HFFc6 (cell line): ENCODE measurements at places on chromosomes 4 and X.

GRCh38 chr4:104494185-104494584, 509 bp downstream of the CXXC4 start:
- H3K4me1 ChIP-seq, result peaks cover 26% of the 10 kb centered on the region
- peak overlapping the region; percentile 90 for H3K4me3 ChIP-seq
- H3K27me3 ChIP-seq, result peaks cover 5% of the 10 kb centered on the region
- H3K36me3 ChIP-seq, result no peaks in the 10 kb centered on the region
- DNase-seq, result no peak

DNA sequence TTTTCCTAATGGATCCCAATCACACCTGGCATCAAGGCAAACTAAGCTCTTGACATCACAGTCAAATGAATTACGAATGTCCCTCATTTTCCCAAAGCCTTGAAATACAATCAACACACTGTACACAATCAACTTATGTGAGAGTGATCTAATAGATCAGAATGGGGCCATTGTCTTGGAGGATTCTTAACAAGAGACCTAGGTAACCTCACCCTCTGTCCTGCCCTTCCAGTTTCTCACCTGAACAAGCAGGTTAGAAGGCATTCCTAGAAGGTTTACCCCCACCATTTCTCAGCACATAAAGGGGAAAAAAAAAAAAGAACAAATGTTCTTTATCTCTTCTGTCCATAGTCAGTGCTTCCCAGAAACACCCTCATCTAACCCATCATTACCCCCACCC, 6.3 kb downstream of the SLC39A8 start:
- H3K4me1 ChIP-seq, result peaks cover 4% of the 10 kb centered on the region
- no peak overlapping the region for H3K4me3 ChIP-seq
- peaks cover 14% of the 10 kb centered on the region for H3K27me3 ChIP-seq
- no peak overlapping the region for H3K27ac ChIP-seq

GRCh38 chr4:158825433-158826036, 56.7 kb downstream of the FNIP2 start:
- H3K36me3 ChIP-seq, result peaks cover 26% of the 10 kb centered on the region; the same call in 1 of the 2 replicates
- no peak overlapping the region for H3K4me3 ChIP-seq
- DNase-seq, result no peak
- H3K4me1 ChIP-seq, result peaks cover 54% of the 10 kb centered on the region
- H3K27me3 ChIP-seq, result peaks cover 2% of the 10 kb centered on the region; the same call in 1 of the 2 replicates
- H3K27ac ChIP-seq, result peak overlapping the region; percentile 81

DNA sequence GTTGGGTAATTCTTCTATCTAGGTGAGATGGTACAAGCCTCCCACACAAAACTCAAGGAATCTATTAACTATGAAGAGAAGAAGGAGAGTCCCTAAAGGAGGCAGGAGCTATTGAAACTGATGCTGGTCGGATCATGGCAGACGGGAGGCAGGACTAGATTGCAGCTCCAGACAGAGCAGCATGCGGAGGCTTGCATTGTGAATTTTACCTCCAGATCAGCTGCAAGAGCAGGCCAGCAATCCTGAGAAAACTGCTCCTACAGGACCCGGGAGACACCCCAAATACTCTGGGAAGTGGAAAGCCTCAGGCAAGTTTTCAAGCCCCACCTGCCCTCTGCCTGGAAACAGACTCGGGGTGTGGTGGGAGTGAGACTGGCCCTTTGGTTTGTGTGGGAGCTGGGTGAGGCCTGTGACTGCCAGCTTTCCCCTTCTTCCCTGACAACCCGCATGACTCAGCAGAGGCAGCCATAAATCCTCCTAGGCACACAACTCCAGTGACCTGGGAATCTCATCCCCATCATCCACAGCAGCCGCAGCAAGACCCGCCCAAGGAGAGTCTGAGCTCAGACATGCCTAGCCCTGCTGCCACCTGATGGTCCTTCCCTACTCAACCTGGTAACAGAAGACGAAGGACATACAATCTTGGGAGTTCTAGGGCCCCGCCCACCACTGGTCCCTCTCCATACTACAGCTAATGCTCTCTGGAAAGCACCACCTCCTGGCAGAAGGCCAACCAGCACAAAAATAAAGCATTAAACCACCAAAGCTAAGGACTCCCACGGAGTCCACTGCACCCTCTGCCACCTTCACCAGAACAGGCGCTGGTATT, 30.9 kb downstream of the GATB start:
- H3K4me1 ChIP-seq, result peaks cover 36% of the 10 kb centered on the region
- no peak for DNase-seq
- peaks cover 15% of the 10 kb centered on the region for H3K36me3 ChIP-seq
- H3K4me3 ChIP-seq, result no peak overlapping the region
- H3K27me3 ChIP-seq, result no peaks in the 10 kb centered on the region

DNA sequence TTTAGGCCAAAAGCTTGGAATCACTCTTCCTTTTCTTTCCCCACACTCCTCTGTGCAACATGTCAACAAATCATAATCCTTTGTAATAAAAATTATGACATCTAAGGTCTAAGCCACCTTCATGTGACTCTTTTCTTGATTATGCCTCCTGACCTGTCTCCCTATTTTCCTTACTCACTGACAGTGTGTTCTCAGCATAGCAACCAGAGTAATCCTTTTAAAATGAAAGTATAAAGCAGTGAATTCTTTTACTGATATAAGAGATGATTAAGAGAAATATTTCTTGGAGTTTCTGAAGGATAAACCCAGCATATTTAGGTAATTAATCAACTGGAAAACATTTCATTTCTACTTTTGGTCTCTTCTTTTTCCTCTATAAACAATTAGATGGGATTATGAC, 44.7 kb downstream of the USO1 start:
- DNase-seq, result peak; percentile 55
- peak overlapping the region; percentile 94 for H3K27ac ChIP-seq
- peak overlapping the region; percentile 61 for H3K4me3 ChIP-seq
- peaks cover 2% of the 10 kb centered on the region; the same call in 1 of the 2 replicates for H3K27me3 ChIP-seq
- peaks cover 19% of the 10 kb centered on the region for H3K4me1 ChIP-seq

GRCh38 chrX:1511829-1512228, 25.2 kb downstream of the P2RY8 start:
- no peak for DNase-seq
- no peak overlapping the region for H3K4me3 ChIP-seq
- H3K27ac ChIP-seq, result no peak overlapping the region
- H3K4me1 ChIP-seq, result no peaks in the 10 kb centered on the region
- H3K36me3 ChIP-seq, result no peaks in the 10 kb centered on the region; the same call in 1 of the 2 replicates
- peaks cover 12% of the 10 kb centered on the region for H3K27me3 ChIP-seq

- H3K36me3 ChIP-seq, result no peaks in the 10 kb centered on the region
- peak overlapping the region; percentile 38; the same call in 1 of the 2 replicates for H3K27ac ChIP-seq
- peak overlapping the region; percentile 76 for H3K4me3 ChIP-seq
- DNase-seq, result peak; percentile 7
- H3K4me1 ChIP-seq, result no peaks in the 10 kb centered on the region
Observed at GRCh38 chr4:6470502-6471306, 1.7 kb downstream of the PPP2R2C start.

DNA sequence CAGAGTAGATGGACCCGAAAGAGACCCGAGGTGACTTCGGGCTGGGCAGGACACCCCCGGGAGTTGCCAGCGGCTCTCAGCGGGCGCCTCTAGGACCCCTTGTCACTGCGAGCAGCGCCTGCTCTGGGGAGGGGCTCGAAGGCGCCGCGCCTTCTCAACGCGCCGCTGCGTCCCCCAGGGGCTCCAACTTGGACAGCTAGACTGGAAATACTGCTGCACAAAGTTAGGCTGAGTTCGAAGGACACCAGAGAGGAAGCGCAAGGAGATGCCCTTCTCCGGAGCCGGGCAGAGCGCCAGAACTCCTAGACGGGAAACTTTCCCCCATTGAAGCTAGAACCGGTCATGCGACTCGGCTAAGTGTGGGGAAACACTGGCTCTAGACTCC, 493 bp upstream of the KCNIP4 start:
- peaks cover 20% of the 10 kb centered on the region; the same call in 1 of the 2 replicates for H3K27me3 ChIP-seq
- no peak for DNase-seq
- peaks cover 5% of the 10 kb centered on the region; the same call in 1 of the 2 replicates for H3K4me1 ChIP-seq
- no peak overlapping the region for H3K4me3 ChIP-seq
- H3K36me3 ChIP-seq, result no peaks in the 10 kb centered on the region

DNA sequence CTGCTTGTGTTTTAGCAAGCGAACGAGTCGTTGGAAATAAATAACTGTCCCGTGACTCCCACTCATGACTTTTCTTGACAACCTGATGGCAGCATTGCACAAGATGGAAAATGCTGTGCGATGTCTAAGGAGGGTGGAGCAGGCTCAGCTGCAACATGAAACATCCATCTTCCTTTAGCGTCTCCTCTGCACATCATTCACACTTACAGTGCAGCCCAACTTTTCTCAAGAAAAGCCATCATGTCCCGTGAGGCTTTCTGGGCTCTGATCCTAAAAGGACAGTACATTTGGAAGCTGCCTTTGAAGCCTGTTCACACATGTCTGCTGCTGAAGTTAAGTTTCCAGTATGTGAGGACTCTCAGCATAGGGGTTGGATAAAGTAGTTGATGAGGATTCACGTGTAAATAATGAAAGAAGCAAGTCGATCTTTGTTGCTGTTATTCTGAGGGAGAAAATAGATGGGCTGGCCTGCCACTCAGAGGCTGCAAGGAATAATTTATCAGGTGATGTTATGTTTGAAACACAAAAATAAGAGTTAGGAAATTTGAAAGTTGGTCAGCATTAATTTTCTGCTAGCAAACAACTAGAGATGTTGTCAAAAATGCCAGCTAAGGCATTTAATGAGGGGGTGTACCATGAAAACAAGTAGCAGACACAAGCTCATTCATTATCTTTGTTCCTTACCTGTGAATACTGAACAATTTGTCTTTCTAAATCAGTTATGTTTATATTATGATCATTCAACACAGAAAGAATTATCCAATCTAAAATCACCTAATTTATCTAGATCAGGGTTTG, 328.7 kb upstream of the ZFP42 start:
- H3K27me3 ChIP-seq, result no peaks in the 10 kb centered on the region; the same call in 1 of the 2 replicates
- no peak for DNase-seq
- peaks cover 8% of the 10 kb centered on the region; the same call in 1 of the 2 replicates for H3K36me3 ChIP-seq

DNA sequence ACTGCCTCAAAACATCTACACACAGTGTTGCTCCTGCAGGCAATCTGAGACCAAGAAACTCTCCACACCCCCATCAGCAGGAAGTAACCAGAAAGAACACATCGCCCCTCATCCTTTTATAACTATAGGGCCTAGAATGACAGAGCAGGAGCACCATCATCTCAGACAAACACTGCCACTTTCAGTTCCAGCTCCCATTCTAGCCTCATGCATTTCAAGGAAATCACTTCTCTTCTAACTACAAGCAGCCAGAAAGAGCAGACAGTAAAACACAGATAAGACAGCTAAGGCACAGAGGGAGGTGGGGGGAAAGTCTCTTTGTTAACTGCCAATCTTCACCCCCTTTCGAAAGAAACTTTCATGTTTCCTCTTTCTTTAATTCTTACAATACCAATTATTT, 102.6 kb upstream of the TENT5D start:
- no peak for DNase-seq
- H3K27me3 ChIP-seq, result no peaks in the 10 kb centered on the region; the same call in 1 of the 2 replicates
- no peak overlapping the region for H3K27ac ChIP-seq
- H3K36me3 ChIP-seq, result no peaks in the 10 kb centered on the region

DNA sequence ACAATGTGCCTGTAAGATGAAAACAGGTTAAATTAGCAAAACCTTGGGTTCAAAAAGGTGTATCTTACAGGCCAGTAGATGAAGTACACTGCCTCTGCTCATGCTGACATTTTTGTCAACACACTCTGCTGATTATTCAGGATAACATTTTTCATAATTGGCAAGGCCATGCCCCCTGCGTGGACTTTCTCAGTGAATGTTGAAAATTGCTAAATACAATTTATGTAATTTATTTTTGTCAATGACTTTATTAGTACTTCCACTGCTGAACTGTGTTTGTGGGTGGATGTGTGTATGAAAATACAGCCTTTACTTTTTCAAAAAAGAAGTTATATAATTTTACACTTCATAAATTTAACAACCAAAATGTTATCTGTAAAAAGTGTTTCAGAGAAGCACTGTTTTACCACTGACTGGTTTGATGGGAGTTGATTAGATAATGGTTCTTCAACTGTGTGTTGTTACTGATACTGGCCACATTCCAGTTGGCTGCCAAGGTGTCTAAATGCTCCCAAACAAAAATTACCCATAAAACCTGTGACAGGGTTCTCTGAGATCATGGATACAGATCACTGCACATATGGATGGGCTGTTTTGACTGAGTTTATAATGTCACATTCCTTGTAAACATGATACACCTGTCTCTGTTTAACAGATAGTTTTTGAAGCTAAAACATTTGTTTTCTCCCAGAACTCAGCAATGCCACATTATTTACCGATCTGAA, 151.9 kb upstream of the SLC7A11 start:
- no peak overlapping the region for H3K4me3 ChIP-seq
- no peak overlapping the region for H3K27ac ChIP-seq
- H3K4me1 ChIP-seq, result peaks cover 10% of the 10 kb centered on the region
- no peaks in the 10 kb centered on the region; the same call in 1 of the 2 replicates for H3K27me3 ChIP-seq
- no peaks in the 10 kb centered on the region for H3K36me3 ChIP-seq

- H3K4me3 ChIP-seq, result peak overlapping the region; percentile 77
- H3K4me1 ChIP-seq, result peaks cover 70% of the 10 kb centered on the region
- DNase-seq, result peak; percentile 97
- H3K27ac ChIP-seq, result peak overlapping the region; percentile 92
- peaks cover 9% of the 10 kb centered on the region for H3K36me3 ChIP-seq
Observed at GRCh38 chr4:101279377-101279871, 67.9 kb downstream of the PPP3CA start.

DNA sequence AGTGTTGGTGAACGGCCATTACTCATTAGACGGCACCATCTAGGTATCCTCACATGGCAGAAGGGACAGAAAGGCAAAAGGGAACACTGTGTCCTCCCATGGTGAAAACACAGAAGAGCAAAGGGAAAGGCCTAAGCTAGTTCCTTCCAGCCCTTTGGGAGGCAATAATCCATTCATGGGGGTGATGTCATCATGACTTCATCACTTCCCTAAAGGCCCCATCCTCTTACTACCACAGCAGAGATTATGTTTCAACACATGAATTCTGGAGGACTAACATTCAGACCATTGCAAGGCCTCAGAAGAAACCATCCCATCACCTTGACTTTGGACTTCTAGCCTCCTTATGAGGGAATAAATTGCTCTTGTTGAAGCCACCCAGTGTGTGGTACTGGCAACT, 238.2 kb downstream of the MGST2 start:
- no peak for DNase-seq
- H3K27me3 ChIP-seq, result peaks cover 2% of the 10 kb centered on the region; the same call in 1 of the 2 replicates

GRCh38 chr4:102640669-102641068, 120.1 kb downstream of the MANBA start:
- H3K27ac ChIP-seq, result peak overlapping the region; percentile 85
- peaks cover 85% of the 10 kb centered on the region for H3K4me1 ChIP-seq
- H3K27me3 ChIP-seq, result no peaks in the 10 kb centered on the region; the same call in none of the 2 replicates

DNA sequence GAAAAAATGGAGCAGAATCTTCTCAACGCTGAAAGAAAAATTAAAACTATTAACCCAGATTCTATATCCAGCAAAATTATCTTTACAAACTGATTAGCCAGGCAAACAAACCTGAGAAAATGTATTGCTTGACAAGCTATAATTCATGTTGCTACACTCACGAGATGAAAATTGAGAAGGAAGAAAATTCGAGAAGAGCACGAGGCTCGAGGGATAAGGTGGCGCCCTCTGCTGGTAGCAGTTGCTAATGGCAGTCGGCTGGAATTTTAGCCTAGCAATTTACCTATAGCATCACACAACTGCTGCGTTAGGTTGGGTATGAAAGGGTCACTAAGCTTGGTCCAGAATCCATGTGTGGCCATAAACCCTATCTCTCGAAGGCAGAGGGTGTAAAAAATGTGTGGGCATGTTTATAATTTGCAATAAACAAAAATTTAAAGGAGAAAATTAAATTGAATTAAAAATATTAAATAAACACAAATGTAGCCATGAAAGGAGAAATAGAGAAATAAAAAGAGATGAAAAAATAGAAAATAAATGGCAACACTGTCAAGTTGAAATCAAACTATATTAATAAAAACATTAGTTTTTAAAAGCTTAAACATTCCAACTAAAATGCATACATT, 126.6 kb downstream of the PPP4R3C start:
- H3K4me1 ChIP-seq, result no peaks in the 10 kb centered on the region
- no peak for DNase-seq
- H3K27ac ChIP-seq, result no peak overlapping the region
- no peak overlapping the region for H3K4me3 ChIP-seq
- H3K36me3 ChIP-seq, result no peaks in the 10 kb centered on the region
